Karpas-422 (cell line): ENCODE measurements at places on chromosomes 13 and 19. TPM values are rescaled to one million over a fixed set of nuclear protein-coding genes. Genes with fewer than 3 reads are reported as not detected.

DNA sequence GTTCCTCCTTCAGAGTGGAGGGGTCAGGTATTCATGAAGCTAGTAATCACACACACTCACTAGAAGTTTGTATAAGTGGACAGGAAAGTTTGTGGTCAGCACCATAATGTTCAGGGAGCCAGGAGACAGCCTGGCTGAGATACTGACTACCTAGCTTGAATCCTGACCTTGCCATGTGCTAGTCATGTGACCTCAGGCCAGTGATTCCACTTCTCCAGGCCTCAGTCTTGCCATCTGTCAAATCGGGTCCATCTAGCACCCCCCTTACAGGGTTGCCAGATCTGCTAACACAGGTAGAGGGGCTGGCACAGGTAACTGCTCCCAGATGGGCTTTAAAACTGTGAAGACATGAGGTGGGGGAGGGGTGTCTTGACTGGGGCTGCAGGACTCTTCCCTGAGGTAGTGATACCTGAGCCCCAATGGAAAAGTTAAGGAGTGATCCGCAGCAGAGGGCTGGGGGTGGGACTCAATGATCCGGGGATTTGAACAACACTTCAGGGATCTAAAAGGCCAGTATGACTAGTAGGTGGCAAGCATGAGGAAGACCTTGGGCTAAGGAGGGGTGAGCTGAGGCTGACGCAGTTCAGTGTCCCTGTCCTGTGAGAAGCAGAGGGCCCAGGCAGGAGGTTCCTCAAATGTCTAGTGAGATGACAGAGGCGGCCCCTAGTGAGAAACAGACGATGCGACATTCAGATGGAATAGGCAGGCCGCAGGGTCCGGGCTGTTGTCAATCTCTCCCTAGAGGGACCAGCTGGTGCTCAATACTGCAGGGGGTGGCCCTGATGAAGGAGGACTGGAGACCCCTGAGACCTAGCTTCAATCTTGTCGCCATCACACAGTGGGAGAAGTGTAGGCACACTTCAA lies 8.5 kb downstream of the ACTMAP start:
- no peak for DNase-seq

ICAM5 gene
- total RNA-seq: 4.5 and 9.1 TPM in 2 replicates

- DNase-seq: peak; percentile 22
These were observed 68.6 kb downstream of the NDFIP2 start for GRCh38 chr13:79549355-79550106.

DNA sequence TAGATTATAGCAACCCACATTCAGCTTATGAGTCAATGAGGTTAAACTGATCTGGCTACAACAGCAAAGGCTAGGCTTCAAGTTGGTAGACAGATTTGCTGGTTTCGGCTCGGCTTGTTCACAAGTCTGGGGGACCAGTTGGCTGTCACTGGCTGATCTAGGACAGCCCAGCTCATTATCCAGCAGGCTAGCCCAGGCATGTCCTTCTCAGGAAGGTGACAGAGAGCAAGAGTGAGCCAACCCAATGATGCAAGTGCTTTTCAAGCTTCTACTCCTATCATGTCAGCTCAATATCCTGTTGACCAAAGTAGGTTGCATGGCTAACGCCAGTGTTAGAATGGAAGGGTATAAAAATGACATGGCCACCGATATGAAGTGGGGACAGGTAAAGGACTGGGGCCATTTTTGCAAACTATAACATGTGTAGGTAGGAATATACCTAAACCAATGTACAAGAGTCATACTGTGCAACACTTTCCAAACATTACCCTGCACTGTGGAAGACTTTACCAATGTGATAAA lies 220.9 kb upstream of the SOX21 start:
- DNase-seq: no peak

CCDC9 gene
- 2.2 and 7.1 TPM in 2 replicates for total RNA-seq

DNA sequence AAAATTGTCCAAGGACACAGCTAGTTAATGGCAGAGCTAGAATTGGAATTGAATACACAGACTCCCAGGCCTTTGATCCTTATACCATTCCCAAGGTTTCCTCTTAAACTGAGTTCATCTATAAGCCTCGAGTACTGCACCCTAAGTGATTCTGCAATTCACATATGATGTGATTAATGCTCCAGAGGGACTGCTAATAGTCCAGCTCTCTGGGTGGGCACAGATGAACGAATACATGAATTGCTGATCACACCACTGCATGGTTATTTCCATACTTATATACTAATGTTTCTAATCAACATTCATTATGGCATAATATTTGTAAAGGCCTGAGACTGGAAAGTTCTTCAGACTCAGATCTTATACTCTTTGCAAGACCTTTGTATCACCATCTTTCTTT lies 101.8 kb downstream of the NUFIP1 start:
- no peak for DNase-seq

DNA sequence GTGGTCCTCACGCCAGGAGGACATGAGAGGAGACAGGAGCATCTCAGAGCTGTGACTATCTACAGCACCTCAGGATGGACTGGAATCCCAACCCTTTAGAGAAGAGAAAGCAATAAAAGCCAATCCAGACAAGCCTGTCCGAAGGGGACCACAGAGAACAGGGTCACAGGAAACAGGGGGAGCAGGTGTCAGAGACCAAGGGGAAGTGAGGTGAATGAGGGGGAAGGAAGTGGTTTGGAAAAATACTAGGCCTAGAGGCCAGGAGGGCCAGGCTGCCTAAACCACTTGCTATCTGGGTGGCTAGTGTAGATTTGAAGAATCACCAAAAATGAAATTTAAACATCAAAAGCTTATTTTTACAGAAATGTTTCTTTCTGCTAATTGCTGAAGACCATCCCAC lies 16.2 kb downstream of the TMTC4 start:
- DNase-seq: no peak

DNA sequence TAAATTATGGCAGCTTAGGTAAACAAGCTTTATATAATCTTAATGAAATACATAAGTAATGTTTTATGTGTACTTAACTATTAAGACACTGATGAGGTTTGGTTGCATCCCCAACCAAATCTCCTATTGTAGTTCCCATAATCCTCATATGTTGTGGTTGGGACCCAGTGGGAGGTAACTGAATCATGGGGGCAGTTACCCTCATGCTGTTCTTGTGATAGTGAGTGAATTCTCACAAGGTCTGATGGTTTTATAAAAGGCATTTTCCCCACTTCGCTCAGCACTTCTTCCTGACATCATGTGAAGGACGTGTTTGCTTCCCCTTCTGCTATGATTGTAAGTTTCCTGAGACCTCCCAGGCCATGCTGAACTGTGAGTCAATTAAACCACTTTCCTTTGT lies 212.7 kb downstream of the DIAPH3 start:
- no peak for DNase-seq

DNA sequence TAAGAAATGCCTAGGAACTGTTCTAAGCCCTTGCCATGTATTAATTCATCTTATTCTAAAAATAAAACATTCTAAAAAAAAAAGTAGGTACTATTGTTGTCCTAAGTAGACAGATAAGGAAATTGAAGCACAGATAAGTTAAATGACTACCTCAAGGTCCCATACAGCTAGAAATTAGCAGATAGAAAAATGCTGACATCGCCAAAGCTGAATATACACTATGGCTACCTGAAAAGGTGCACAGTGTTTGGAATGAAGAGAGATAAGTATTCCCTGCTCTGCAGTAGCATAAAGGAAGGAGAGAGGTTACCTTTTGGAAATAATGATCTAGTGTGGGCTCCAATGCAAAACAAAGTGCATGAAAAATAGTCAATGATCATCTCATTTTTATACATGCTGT lies 65.3 kb downstream of the DCT start:
- no peak for DNase-seq

DNA sequence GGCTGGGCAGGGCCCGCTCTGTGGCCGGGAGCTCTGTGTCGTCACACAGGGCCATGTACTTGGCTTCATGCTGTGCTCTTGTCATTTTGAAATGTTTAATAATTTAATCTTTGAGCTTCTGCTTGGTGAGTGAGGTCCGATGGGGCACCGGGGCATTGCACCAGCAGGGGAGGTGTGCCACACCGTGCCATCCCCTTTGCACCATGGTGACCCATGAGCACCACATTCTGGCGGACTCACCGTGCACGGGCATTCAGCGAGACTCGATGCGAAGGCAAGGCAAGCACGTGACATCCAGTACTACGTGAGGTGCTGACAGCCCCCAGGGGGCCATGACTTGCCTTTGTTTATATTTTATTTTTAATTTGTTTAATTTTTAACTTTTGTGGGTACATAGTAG lies 204.3 kb downstream of the URI1 start:
- no peak for DNase-seq

GRCh38 chr13:114256547-114256946 lies 21.9 kb downstream of the CDC16 start:
- DNase-seq: no peak

- no peak for DNase-seq
These were observed 24.3 kb downstream of the ANKRD27 start for GRCh38 chr19:32650671-32651070.

GRCh38 chr19:42422092-42422900 lies 4.9 kb downstream of the LIPE start:
- peak; percentile 91 for DNase-seq

DNA sequence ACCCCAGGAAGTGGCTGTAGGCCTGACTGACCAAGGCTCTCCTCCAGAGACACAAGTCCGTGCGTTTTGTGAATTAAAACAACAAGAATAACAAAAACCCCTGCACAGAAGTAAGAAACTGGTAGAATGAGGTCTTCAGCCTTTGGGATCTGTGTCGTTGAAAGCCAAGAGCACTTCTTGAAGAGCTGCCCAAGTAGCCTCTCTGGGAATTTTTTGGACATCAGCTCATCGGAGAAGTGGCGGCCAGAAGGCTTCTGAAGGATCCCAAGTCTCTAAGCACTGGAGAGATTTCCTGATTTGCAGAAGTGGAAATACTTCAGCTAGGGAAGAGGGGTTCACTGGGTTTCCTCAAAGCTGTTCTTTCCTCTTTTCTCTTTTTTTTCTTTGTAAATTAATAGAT lies 100.4 kb upstream of the ZNF536 start:
- DNase-seq: no peak

GRCh38 chr13:47862841-47863240 lies 138.2 kb downstream of the SUCLA2 start:
- DNase-seq: no peak

RPS15 gene
- total RNA-seq: 2,088 and 3,414 TPM in 2 replicates

TEX101 gene
- not detected in 2 replicates for total RNA-seq

DNA sequence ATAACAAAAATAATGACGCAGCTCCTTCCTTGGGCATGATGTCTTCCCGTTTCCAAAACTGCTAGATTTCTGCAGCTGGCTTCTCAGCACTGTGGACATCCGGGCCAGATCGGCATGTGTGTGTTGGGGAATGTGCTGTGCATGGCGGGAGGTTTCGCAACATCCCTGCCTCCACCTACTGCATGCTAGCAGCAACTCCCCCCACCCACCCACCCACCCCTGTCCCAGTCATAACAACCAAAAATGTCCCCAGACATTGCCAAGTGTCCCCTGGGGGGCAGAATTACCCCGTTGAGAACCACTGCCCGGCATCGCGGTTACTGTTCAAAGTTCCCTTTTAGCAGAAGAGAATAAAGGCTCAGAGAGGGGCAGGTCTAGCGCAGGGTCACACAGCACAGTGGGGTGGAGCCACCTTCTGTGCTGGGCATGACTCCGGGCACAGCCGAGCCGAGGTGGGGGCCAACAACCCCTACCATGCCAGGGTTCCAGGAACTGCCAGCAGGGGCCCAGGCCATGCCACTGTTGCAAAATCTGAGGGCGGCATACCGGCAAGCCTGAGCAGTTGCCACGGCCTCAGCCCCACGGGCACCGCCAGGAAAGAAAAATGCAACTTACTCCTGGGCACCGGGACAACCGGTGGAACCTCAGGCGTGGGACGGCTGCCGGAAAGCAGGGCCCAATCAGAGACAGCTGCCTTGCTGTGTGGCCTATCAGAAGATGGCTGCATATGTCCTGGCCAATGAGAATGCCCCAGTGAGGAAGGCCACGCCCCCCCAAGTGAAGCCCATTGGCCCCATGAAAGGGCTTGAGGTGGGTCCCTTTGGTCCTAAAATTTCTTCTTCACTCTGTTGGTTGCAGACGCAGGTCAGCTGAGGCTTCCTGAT lies 22.5 kb upstream of the NFIC start:
- DNase-seq: peak; percentile 81

- DNase-seq: no peak
These were observed 911.3 kb upstream of the GPC6 start for GRCh38 chr13:92315265-92315664.

CALR gene
- total RNA-seq: 547 and 681 TPM in 2 replicates

ZNF730 gene
- 5.8 and 33.9 TPM in 2 replicates for total RNA-seq

DNA sequence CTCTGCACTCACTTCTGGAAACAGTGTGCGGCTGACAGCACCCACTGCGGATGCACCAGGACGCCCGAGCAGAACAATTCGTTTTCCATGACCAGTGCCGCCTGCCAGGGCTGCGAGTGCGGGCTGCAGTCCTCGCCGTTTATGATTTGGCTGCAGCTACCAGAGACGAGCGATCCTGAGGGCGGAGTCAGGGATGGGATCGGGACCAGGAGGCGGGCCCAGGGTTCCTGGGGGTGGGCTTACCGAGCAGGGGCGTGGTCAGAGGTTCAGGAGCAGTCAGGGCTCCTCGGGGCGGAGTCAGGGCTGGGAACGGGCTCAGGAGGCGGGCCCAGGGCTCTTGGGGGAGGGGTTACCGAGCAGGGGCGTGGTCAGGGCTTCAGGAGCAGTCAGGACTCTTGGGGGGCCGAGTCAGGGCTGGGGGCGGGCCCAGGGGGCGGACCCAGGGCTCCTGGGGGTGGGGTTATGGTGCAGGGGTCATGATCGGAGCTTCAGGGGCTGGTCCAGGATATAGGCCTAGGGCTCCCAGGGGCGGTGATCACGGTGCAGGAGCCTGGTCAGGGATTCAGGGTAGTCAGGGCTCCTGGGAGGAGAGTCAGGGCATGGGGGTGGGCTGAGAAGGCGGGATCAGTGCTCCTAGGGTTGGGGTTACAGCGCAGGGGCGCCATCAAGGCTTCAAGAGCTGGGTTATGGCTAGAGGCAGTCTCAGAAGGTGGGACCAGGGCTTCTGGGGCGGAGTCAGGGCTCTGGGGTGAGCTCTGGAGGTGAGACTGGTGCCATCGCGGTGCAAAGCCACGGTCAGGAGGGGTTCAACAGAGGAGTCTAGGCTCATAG lies 1.7 kb downstream of the KLK4 start:
- peak; percentile 89 for DNase-seq

- peak; percentile 69 for DNase-seq
These were observed 451.0 kb upstream of the ZNF507 start for GRCh38 chr19:31894451-31894850.

GRCh38 chr19:17136021-17136420 lies 60.4 kb downstream of the MYO9B start:
- no peak for DNase-seq

GRCh38 chr13:79735228-79735627 lies 254.3 kb downstream of the NDFIP2 start:
- no peak for DNase-seq

GRCh38 chr13:36685927-36686326 lies 12.1 kb downstream of the SERTM1 start:
- DNase-seq: no peak

DNA sequence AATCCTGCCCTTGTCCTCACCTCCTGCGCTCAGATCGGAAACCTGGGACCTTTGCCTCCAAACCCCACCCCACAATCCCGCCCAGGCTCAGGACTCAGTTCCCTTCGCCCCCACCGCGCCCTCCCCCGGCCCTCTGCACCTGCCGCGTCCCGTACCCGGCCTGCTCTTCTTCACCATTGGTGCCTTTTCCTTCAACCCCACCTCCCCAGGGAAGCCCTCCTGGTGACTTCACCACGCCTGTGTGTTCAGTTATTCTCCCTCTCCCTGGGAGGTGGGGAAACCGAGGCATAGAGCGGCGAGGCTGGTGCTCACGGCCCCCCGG lies 19.3 kb upstream of the TCF3 start:
- DNase-seq: no peak

CYP4F8 gene
- not detected in 2 replicates for total RNA-seq
